ENCODE measurements at places on chromosomes 2 and 18.

DNA sequence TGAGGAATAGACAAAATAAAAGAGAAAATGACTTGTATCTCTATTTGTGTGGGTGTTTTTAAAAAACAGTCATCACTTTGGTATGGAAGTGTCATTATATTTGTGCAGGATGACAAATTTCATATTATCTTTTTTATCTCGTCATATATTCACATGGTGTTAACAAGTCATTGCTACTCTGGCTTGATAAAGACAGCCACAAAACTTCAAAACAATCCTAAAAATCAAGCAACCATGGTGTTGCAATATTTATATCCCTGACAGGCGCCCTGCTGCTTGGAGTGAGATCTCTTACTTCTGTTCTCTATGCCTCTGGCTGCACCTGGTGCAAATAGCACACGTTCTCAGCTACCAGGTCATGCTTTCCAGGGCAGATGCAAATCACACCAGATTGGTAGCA, 278.0 kb upstream of the EPHA4 start:
- DNase-seq, result no peak

DNA sequence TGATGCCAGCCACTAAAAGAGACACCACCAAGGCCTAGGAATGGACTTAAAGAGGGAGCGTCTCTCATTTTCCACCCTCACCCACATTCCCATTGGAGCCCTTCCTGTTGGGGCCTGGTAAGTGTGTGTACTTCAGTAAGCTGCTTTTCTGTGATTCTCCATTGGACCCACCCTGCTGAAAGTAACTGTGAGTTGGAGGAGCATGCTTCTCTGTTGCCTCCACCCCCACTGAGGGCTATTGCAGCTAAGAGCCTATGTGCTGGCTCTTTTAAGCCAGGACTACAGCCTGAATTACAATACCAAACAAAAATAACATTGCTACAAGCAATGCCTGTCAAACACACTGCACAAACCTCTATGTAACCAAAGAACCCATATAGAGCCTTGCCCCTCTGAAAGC, 81.1 kb downstream of the TRABD2A start:
- DNase-seq, result no peak

GRCh38 chr18:37422116-37422515, 143.5 kb downstream of the CELF4 start:
- no peak for DNase-seq

DNA sequence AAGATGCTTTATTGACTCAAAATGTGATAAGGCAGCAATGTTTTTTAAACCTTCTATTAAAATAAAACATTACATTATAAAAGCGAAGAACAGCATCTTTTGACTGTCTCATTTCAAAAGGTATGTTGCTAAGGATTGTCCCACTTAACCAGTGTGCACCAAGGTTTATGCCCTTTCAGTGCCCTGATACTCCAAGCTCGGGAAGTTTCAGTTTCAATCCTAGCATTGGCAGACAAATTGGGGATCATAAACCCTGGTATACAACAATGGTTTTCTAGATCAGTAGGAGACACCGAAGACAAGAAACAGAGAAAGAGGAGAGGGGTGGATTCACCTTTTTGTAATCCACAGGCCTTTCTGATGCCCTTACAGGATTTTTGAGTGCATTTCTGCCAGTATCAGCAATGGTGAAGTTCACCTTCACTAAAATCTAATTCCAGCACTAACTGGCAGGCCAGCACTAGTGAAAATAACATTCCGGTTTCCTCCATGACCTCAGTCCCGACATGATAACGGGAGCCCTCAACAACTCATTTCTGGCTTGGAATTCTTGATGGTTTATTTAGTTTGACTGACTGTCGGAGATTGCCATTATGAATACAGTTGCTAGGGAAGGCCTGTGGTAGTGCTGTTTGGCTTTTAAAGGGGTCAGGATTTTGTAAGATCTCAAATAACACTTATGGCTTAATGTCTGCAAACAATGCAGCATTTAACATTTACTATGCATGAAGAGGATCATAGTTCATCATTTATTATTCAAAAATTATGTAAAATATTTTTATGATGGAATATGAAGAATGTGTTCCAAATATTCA, 33.3 kb upstream of the FIGN start:
- no peak for DNase-seq

- no peak for DNase-seq
These were observed 9.7 kb upstream of the DNAJB2 start for GRCh38 chr2:219269362-219270054.

- no peak for DNase-seq
These were observed 221.1 kb downstream of the RDH14 start for GRCh38 chr2:18339326-18339725.

GRCh38 chr2:80429251-80429650, 124.7 kb upstream of the LRRTM1 start:
- no peak for DNase-seq

DNA sequence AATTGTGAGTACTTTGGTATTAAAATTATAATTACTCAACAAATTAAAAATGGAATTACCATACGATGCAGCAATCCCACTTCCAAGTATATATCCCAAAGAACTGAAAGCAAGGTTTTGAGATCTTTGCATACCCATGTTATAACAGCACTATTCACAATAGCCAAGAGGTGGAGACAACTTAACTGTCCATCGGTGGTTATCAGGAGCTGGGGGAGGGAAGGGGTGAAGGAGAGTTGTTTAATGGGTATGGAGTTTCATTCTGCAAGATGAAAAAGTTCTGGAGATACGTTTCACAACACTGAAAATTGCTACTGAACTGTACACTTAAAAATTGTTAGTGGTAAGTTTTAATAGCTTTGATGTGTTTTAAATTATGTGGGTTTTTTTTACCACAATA, 25.7 kb downstream of the RAB10 start:
- DNase-seq, result no peak

Measured in suppressor macrophage treated with lipopolysaccharide for 1 hour (primary cell).